ENCODE measurements at places on chromosomes 4 and X.
A peak's percentile ranks its signal among the peaks of the same experiment; 100 is the strongest.

DNA sequence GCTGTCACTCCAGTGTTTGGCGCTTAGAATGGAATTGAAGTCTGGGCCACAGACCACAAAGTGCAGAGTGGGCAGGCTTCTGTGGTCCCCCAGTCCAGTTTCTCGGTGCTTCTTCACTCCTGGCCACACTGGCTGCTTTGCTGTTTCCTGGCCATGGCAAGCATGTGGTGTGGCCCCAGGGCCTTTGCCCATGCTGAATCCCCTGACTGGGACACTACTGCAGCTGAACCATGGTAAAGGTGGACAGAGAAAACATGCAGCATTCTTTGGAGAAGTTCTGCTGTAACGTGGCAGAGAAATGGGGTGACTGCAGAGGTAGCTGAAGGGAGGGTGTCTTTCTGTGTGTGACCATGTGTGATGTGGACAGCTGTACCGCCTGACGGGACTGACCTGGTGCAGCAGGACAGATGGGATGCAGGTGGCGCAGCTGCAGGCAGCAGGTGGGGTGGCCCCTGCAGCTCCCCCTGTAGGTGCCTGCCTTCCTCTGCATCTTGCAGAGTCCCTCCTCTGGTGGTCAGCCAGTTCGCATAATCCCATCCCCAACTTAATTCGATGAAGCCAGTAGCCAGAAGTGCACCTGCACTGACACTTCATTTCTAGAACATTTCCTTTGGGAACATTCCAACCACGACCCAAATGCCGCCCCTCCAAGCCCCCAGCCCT is 13.2 kb upstream of the S100P start:
- no peak for DNase-seq

DNA sequence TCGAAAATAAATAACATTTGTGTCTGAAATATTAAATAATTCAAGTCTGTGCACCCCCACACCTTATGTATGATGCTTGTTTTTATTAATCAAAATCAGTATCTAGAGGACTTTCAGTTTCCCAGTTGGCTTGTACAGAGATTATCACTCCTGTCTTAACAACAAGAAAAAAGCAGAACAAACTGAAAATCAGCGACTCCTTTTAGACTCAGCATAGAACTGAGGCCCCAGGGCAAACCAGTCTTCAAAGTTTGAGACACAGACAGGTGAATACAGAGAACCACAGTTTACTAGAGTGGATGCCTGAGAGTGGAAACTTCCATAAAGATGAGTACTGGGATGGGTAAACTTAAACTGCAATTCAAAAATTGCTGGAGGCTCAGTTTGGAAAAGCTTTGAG is 142.8 kb upstream of the KLF8 start:
- no peak for DNase-seq

- no peak for DNase-seq
These were observed 20.3 kb downstream of the P2RY8 start for GRCh38 chrX:1516596-1517104.

- no peak for DNase-seq
These were observed 56.1 kb downstream of the SLC10A7 start for GRCh38 chr4:146465628-146466027.

- peak; percentile 7 for DNase-seq
These were observed 214.4 kb upstream of the CPEB2 start for GRCh38 chr4:14787894-14788293.

- no peak for DNase-seq
These were observed 29.0 kb downstream of the ADH5 start for GRCh38 chr4:99059550-99059949.

GRCh38 chr4:113147498-113148111 is 98.2 kb downstream of the ANK2 start:
- no peak for DNase-seq

DNA sequence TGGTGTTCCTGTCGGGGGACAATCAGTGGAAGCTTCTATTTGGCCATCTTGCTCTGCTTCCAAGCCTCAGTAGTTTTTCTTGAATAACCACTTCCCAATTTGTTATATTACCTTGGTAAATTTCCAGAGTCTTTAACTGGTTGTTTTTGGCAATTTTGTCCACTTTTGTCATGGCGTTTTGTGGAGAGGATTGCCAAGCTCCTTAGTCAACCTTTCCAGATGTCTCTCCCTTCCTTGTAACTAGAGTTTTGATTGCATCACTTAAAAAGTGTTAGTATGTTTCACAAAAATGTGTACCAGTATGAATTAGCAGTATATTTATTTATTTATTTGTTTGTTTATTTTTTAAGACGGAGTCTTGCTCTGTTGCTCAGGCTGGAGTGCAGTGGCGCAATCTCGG is 15.8 kb upstream of the UXT start:
- DNase-seq = no peak

- DNase-seq = no peak
These were observed 3.7 kb upstream of the SRP72 start for GRCh38 chr4:56463711-56464110.

DNA sequence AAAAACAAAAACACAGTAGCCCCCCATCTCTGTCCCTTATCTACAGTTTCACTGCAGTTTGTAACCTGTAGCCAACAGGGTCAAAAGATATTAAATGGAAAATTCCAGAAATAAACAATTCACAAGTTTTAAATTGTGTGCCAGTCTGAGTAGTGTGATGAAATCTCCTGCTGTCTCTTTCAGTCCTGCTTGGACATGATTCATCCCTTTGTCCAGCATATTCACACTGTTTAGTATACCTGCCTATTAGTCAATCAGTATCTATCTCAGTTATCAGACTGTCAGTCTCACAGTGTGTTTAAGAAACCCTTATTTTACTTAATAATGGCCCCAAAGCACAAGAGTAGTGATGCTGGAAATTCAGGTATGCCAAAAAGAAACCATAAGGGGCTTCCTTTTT is 21.9 kb downstream of the CNOT6L start:
- DNase-seq = no peak

DNA sequence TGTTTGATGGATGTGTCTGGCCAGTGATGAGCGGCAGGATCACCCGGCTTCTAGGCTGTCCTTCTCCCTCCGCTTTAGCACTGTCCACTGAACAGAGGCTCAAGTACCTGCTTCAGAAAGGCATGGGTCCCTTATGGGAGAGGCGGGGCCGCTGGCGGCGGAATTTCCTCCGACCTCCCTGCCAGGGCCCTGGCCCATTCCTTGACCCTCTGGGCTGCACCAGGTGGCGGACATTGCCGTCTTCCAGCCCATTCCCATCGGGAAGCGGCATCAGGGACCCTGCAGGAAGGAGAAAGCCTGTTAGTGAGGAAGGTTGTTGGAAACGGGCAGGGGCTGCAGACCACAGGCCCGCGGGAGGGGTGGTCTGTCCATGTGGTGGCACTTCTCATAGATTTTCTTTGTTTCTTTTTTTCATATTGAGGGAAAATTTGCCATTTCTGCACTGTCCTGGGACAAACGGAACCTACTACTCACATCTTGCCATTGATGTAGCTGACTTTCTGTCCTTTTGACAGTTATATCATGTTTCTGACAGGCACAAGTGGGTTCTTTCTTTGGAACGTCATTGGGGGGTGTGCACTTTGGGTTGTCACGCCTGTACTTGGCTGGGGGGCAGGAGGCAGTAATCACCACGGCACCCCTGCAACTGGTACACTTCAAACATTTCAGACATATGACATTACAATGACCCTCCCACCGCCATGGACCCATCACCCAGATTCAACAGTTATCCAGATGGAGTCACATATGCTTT is 6.1 kb downstream of the APLN start:
- DNase-seq = no peak

- peak; percentile 42 for DNase-seq
These were observed 18.5 kb downstream of the LAP3 start for GRCh38 chr4:17595471-17596005.

Measured in CD4-positive, alpha-beta T cell treated with Interleukin-4 for 1 hour (primary cell).